Tibial artery (tissue), 4 donors: ENCODE measurements at places on chromosomes 6 and 20.
A peak's percentile ranks its signal among the peaks of the same experiment; 100 is the strongest.

- no peak for DNase-seq
These were observed 59.4 kb downstream of the NPEPL1 start for GRCh38 chr20:58751979-58752378.

- DNase-seq, result no peak
These were observed 52.9 kb downstream of the FBXL4 start for GRCh38 chr6:98894810-98895209.

DNA sequence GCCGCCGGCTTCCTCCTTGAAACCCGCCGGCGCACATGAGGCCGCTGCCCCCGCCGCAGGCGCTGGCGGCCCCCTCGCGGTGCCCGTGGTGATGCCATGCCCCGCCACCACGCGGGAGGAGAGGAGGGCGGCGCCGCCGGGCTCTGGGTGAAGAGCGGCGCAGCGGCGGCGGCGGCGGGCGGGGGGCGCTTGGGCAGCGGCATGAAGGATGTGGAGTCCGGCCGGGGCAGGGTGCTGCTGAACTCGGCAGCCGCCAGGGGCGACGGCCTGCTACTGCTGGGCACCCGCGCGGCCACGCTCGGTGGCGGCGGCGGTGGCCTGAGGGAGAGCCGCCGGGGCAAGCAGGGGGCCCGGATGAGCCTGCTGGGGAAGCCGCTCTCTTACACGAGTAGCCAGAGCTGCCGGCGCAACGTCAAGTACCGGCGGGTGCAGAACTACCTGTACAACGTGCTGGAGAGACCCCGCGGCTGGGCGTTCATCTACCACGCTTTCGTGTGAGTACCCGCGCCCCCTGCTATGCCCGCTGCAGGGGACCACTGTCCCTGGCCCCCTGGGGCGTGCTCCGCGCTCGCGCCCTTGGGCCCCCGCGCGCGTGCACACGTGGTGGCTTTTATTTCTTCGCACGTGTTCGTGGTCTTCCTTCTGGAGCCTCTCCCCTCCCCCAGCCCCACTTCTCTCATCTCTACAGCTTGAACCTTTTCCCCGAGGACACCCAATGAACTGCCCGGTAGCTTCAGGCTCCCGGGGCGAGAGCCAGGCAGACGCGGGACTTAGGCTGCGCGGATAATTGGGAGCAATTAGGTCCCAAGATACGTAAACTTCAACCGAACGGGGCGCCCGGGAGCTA is 453 bp downstream of the KCNQ5 start:
- peak; percentile 70 for DNase-seq

DNA sequence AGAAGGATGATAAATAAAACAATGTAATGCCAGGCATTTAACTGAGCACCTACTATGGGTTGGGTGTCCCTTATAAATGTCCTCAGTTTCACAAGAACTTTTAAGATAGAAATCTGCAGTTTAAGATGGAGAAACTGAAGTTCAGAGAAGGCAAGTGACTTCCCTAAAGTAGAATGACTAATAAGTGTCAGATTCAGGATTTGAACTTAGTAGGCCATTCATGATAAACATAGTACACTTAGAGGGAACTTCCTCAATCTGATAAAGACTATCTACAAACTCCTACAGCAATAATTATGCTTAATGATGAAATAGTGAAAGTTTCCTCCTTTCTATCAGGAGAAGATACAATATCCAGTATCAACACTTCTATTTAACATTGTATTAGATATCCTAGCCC is 43.9 kb downstream of the NCR2 start:
- no peak for DNase-seq

DNA sequence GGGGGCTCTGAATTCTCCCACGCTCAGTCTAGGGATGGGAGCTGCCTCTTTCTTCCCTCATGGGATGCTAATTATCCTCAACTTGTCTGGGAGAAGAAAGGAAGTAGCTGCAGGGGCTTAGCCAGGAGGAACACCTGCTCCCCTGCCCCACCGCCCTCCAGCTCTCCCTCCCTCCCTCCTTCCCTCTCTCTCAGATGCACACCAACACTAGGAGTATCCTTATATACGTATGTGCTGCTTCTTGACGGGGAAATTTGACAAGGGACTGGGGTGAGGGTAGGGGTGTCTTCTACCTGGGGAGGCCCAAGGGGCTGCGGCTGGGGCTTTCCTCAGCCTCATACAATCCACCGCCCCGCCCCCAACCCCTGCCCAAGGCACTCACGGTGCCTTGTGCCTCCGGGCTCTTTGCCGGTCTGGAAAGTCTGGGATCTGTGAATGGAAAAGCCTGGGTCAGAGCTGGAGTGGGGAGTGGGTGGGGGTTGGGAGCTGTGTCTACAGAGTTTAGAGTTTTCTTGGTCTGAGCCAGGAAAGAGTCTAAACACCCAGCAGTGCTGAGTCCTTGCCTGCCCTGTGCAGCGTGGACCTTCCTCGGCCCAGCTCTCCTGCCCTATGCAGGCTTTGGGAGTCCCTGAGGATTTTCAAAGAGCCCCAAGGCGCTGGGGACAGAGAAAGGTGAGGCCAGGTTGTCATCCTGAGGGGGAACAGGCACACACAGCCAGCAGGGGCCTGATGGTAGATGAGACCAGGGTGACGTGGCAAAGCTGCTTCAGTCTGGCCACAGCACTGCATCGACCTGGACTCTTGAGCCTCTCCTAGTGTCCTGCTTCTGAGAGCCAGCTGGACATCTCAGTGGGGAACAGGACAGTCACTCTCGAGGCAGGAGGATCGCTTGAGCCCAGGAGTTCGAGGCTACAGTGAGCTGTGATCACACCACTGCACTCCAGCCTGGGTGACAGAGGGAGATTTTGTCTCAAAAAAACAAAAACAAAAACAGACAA is 29.3 kb upstream of the EMILIN3 start:
- DNase-seq, result no peak

DNA sequence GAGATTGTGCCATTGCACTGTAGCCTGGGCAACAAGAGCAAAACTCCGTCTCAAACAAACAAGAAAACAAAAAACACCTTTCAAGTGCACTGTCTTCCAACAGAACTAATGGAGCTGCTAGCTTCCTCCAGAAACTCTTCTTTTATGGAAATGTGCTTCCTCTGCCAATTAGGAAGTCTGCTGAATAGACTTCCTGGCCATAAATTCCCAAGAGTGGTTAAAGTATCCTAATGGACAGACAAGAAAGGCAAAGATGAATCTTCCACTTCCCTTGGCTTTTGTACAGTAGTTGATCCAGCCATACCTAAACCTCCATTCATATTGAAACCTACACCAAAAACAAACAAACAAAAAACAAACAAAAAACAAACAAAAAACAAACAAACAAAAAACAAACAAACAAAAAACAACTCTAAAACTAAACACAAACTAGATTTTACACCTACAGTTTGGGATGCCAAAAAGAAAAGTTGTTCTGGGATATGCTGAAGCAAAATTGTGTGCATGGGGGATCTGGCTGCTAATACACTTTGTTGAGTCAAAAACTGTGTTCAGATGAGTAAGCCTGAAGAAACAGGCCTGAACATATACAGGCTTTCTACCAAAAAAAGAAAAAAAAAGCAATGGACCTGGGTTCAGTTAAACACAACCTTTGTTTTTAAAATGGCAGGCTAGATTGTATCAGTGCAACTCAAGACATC is 59.8 kb upstream of the CARMIL1 start:
- DNase-seq, result no peak

- no peak for DNase-seq
These were observed 39.0 kb downstream of the CAP2 start for GRCh38 chr6:17432356-17432755.

GRCh38 chr20:11714886-11715285 is 202.8 kb upstream of the BTBD3 start:
- DNase-seq, result no peak

DNA sequence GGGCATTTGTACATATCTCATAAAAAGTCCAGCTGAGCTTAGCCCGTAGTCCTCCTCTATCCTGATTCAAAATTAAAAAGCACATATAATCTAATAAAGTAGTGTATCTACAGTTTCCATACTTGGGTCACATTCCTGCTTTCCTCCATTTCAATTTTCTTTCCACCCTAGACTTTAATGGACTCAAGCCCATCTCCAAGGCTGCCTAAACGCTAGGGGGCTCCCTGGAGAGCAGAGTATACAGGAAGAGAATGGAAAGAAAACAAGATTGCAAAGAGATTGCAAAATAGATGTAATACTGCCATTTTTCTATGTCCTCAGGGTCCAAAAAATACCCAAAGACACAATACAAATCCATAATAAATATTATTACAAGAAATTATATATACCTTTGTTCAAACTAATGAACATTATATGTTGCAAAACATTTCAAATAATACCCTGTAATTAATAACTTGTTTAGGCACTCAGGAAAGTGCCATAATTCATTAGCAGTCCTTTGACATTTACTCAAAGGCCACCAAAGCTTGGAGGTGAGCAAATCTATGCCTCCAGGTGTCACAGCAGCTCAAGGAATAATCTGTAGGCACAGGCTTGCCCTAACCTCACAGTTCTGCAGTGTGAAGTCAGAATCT is 2.4 kb upstream of the MCM3 start:
- DNase-seq, result peak; percentile 74

GRCh38 chr20:13249798-13250170 is 28.7 kb downstream of the ISM1 start:
- DNase-seq, result no peak

- no peak for DNase-seq
These were observed 8.5 kb upstream of the FABP7 start for GRCh38 chr6:122770835-122771601.

DNA sequence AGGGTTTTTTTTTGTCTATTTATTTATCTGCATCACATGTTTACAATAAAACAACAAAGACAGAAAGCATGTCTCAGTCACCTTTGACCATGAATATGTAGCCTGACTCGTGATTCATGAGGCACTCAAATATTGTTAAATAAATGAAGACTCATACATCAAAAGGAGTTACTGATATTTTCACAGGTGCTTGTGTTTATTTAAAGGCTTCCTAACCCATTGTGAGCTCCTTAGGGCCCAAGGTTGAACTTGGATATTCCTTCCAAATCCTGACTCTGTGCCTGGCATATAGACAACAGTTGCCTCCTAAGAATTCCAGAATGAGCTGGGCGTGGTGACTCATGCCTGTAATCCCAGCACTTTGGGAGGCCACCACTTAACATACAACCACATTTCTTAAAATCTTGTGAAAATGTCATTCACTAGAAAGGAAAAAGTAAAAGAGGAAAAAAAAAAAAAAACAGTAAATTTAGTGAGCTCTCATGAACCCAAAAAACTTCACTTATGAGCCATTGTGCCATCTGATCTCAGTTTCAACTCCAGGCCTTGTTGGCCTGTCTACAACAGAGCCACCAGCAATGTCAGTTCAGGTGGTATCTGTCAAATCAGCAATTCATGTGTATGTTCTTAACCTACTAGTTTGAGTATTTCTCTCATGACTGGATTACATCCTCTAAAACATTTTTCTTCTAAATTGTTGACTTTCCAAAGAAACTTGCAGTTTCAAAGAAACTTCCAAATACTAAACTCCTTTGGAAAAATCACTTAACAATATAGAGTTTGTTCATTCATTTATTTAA is 162.7 kb upstream of the MARCKS start:
- DNase-seq, result no peak

DNA sequence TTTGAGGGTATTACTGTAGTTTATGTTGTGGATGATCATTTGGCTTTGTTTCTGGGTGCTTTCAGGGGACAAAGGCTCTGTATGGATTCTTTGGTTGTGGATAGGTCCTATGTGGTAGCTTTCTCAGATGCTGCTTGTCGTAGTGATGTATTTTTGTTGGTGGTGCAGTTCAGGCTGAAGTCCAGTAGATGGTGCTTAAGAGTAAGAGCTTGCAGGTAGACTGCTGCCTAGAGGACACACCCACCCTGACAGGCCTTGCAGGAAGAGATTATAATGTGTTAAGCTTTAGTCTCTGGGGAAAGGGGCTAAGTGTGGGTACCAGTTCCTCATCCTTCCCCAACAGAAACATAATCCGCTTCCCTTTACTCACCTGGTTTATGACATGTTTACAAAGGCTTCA is 62.6 kb upstream of the ADGRB3 start:
- no peak for DNase-seq

DNA sequence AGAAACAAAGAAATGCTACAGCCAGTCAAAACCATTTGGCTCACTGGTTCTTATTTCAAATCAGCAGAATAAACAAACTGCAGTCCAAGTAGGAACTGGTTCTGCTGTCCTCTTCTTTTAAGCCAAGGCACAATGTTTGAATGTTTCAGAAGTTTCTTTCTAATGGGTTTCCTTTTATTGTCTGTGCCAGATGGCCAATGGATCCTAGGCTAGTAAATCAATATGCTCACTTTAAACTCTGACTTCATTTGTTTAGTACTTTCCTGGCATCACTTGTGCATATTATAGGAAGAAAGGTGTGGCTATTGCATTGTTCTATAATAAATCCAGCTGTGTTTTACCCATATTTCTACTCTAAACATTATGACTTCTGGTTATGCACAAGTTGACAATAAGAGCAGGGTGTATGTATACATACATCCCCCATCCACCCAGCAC is 99.7 kb upstream of the PLCB4 start:
- DNase-seq, result no peak

- DNase-seq, result no peak
These were observed 77.8 kb downstream of the OR2B2 start for GRCh38 chr6:27834384-27834783.

- DNase-seq, result no peak
These were observed 114.0 kb upstream of the FKBP1C start for GRCh38 chr6:63097222-63097621.

- DNase-seq, result no peak
These were observed 24.6 kb downstream of the MCUR1 start for GRCh38 chr6:13789746-13790145.

DNA sequence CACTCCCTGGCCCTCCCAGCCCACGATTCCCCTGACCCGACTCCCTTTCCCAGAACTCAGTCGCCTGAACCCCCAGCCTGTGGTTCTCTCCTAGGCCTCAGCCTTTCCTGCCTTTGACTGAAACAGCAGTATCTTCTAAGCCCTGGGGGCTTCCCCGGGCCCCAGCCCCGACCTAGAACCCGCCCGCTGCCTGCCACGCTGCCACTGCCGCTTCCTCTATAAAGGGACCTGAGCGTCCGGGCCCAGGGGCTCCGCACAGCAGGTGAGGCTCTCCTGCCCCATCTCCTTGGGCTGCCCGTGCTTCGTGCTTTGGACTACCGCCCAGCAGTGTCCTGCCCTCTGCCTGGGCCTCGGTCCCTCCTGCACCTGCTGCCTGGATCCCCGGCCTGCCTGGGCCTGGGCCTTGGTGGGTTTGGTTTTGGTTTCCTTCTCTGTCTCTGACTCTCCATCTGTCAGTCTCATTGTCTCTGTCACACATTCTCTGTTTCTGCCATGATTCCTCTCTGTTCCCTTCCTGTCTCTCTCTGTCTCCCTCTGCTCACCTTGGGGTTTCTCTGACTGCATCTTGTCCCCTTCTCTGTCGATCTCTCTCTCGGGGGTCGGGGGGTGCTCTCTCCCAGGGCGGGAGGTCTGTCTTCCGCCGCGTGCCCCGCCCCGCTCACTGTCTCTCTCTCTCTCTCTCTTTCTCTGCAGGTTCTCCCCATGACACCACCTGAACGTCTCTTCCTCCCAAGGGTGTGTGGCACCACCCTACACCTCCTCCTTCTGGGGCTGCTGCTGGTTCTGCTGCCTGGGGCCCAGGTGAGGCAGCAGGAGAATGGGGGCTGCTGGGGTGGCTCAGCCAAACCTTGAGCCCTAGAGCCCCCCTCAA is at the start of gene LTA:
LTA (plus strand) TSS at position 249 of the 871 bp plus-strand sequence; CDS start at position 703, 454 bp downstream.
- DNase-seq, result no peak
